ENCODE measurements at places on chromosomes 5 and 9.

- DNase-seq, result no peak
These were observed 1.0 kb downstream of the SMIM3 start for GRCh38 chr5:150779397-150780186.

DNA sequence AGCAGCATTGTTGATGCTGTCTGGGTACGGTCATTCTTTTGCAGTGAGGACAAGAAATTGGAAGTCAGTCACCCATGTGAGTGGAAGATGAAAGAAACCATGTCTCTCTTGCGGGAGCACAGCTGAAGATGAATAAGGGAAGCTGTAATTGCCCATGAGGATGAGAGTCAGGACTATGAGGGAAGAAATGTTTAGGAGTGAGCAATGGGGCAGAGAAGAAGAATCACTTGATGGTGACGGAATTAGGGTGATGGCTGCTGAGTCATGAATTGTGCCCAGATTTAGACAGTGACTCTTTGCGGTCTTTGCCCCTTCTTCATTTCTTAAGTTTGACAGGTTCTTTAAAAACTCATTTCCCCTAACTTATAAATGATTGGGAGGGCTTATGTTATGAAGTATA lies 183.3 kb downstream of the MAST4 start:
- DNase-seq, result no peak

- no peak for DNase-seq
These were observed 1376.0 kb downstream of the MAT2B start for GRCh38 chr5:164881442-164881841.

- DNase-seq, result no peak
These were observed 179.3 kb downstream of the DEPDC1B start for GRCh38 chr5:60520451-60521227.

- no peak for DNase-seq
These were observed 113.3 kb upstream of the LPAR1 start for GRCh38 chr9:111151537-111151936.

GRCh38 chr9:113715086-113715485 lies 161.0 kb upstream of the ZNF618 start:
- DNase-seq, result no peak

DNA sequence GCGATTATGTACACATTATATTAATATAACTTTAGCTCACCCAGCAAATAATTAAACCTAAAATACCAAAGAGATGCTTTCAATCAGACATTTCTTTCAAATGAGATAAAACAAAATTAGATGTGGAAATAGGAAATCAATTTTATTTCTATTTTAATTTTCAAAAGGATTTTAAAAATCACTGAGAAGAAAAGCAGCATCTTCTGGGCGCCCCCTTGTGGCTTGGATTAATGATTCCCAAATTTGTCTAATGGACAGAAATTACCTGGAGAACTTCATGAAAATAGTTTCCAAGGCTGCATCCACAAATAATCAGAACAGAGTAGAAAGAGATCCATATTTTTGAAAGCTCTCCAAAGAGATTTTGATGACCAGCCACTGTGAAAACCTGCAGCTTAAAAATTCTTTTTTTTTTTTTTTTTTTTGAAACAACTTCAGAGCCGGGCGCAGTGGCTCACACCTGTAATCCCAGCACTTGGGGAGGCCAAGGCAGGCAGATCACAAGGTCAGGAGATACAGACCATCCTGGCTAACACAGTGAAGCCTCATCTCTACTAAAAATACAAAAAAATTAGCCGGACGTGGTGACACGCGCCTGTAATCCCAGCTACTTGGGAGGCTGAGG lies 50.9 kb upstream of the CEMIP2 start:
- DNase-seq, result no peak

- DNase-seq, result no peak
These were observed 215.4 kb upstream of the NR4A3 start for GRCh38 chr9:99606296-99606695.

DNA sequence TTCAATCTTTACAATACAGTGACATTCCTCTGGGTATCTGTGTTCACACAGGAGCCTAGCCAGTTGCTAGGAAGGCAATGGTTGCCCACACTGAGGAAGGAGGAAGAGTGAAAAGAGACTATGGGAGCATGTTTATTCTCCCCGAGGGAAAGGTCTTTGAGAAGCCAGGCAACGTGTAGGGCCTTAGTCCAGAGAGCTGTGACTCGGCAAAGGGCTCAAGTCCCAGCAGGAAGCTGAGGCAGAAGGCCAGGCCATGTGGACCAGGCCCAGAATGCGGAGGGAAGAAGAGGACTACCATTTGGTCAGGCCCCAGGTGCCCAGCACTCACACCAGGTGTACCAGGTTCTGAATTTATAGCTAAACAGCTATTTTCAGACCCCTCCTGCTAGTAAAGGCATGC lies 136.6 kb upstream of the DMAC1 start:
- no peak for DNase-seq

GRCh38 chr5:33330426-33330825 lies 110.3 kb upstream of the TARS1 start:
- DNase-seq, result no peak

DNA sequence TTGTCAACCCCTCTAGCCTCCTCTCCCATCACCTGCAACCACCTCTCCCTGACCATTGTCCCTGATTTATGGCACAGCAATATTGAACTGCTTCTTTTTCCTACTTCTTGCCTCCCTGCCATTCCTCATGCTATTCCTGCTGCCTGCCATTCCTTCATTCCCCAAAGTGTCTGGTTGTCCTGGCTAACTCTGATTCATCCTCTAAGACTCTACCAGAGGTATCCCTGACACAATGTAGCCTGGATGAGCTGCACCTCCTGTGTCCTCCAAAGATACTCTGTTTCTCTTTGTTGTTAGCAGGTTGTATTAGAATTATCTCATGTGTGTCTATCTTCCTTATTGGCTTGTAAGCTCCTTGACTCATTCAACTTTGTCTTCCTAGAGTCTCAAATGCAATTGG lies 53.5 kb upstream of the PTPN3 start:
- DNase-seq, result no peak

DNA sequence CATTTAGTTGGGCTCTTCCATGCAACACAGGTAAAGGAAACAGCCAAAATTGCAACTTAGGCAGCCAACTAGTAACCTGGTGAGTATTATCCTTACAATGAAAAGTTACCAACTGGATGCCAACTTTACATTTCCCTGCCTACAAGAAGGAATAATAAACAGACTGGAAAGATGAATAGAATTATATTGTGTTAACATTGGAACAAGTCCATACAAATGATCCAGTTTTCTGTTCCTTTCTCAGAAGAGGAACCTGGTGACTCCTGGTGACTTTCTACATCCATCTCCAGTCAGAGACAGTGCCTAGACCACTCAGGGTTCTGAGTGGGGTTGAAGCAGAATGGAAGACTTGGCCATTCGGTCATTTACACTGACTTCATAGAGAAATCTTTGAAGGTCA lies 20.6 kb downstream of the MARCHF3 start:
- no peak for DNase-seq

All from activated CD8-positive, alpha-beta memory T cell treated with anti-CD3 and anti-CD28 coated beads for 48 hours (primary cell).